ENCODE measurements at places on chromosomes 12 and 14.

GRCh38 chr12:66269757-66270383 is 32.4 kb upstream of the HELB start:
- no peak for DNase-seq

GRCh38 chr12:17344649-17345048 is 738.7 kb upstream of the LMO3 start:
- DNase-seq = no peak

DNA sequence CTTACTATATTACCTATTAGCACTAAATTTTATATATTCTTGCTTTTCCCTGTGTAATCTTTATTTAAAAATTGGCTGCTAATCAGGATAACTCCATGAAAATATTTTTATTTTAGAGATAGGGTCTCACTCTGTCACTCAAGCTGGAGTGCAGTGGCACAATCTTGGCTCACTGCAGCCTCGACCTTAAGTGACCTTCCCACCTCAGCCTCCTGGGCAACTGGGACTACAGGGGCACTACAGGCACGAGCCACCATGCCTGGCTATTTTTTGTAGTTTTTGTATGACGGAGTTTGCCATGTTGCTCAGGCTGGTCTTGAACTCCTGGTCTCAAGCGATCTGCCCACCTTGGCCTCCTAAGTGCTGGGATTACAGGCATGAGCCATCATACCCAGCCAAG is 32.4 kb upstream of the VCPKMT start:
- DNase-seq = no peak

DNA sequence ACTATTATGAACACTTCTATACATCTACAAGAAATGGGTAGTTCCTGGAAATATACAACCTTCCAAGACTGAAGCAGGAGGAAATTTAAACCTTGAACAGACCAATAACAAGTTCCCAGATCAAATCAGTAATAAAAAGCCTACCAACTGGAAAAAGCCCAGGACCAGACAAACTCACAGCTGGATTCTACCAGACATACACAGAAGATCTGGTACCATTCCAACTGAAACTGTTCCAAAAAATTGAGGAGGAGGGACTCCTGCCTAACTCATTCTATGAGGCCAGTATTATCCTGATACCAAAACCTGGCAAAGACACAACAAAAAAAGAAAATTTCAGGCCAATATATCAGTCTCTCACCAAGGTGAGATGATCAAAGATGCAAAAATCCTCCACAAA is 189.4 kb downstream of the RPS29 start:
- no peak for DNase-seq

DNA sequence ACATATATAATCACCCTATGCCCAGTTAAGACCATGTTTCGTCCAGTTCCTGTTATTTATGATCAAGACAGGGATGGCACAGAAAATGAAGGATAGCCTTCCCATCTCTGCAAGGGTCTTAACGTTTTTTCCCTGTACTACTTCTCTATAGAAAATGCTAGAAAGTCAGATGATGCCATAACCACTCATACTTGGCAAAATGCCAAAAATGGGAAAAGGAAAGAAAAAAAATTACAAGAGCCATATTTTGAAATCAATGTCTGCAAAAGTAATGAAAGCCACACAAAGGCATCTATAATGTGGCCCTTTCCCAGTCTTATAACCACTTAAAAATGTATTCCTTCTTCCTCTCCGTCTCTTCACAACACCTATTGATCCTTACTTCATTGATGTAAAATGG is 1.8 kb upstream of the MYL6B start:
- DNase-seq = no peak

DNA sequence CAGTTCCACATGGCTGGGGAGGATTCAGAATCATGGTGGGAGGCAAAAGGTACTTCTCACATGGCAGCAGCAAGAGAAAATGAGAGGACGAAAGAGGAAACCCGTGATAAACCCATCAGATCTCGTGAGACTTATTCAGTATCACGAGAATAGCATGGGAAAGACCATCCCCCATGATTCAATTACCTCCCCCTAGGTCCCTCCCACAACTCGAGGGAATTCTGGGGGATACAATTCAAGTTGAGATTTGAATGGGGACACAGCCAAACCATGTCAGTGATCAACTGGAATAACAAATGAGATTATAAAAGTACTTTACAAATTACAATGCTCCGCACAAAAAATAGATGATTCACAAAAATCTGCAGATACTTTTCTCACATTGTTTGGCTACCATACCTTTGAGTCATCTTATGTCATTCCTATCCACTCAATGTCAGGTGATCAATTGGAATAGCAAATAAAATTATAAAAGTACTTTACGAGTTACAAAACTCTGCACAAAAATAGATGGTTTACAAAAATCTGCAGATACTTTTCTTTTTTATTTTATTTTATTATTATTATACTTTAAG is 338.9 kb downstream of the C12orf50 start:
- no peak for DNase-seq

- DNase-seq = no peak
Measured at GRCh38 chr12:27778206-27778605, 1.8 kb upstream of the KLHL42 start.

- DNase-seq = no peak
Measured at GRCh38 chr14:90500665-90501370, 104.0 kb downstream of the CALM1 start.

GRCh38 chr12:72084880-72085279 is 146.2 kb downstream of the TPH2 start:
- DNase-seq = no peak

DNA sequence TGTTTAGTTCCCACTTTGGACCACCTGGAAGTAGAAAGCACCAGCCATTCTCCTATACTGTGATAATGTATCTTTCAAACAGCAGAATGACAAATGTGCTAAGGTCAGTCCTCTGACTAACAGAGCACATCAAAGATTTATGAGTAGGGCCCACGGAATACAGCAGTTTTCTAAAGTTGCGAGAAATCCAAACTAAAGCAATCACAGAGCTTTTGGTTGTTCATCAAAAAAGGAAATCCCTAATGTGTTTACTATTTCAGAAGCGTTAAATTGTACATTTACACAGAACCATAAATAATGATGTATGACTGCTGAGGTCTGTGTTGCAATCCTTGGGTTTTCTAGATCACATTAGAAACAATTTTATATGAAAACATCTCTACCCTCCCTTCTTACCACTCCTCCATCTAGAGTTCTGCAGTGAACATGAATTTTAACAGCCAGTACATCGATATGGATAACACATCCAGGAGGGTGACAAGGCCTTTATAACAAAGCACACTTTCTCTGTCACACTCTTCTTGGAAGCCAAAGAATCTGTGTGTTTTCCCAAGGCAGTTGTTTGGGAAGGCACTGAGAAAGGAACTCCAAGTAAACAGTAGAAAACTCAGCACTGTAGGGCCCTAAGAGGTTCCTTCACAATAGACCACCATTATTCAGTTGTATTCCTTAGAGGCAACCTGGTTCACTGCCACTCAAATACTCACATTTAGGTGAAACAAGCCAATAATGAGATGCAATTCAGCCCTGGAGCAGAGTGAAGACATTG is 7.3 kb downstream of the KITLG start:
- no peak for DNase-seq

DNA sequence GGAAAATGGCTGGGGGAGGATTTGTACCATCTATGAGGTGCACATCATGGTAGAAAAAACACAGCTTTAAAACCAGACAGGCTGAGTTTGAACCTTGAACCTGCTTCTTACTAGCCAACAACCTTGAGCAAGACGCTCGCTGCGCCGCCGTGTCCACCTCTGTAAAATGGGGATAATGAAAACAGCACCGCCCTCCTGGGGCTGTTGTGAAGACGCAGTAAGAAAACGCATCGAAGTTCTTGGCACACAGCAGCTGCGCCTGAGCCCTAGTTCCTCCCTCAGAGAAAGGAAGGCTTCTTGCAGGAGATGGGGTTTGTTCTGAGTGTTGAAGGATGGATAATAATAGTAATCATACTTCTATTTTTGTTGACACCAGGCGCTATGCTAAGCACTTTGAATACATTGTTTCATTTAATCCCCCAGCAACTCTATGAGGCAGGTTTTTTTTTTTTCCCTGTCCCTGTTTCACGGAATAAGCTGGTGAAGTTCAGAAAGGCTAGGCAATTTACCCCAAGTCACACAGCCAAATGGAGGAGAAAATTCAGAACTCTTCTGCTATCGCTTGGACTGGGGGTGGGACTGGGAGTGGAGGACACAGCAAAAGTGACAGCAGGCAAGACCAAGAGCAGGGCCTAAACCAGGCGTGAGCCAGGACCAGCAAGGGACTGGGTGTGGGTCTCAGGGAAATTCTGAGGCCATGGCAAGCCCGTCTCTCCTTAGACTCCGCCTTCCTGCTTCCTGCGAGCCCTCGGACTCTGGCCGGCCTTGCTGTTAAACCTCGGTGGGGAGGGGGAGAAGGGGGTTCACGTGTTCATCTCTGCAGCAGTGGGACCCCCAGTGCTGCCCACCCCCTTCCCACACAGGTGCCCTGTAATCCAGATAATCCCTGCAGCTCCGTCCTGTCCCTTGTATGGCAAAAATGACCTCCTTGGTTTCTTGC is 97.5 kb downstream of the LRRC74A start:
- DNase-seq = no peak

- no peak for DNase-seq
Measured at GRCh38 chr12:44968965-44969364, 81.9 kb downstream of the DBX2 start.

DNA sequence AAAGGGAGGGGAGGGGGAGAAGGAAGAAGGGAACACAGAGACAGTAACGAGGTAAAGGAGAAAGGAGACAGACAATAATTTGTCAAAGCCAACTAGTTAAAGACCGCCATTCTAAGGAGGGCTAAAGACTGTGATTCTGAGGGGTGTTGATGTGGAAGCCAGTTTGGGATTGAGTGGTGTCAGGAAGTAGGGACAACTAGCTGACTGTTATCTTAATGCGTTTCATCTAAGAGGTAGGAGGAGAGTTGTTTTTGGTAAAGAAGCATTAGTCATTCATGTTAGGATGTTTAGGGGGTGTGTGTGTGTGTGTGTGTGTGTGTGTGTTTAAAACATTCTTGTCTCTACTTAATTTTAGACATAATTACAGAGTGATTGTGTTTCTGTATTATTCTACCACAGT is 95.0 kb downstream of the INSM2 start:
- no peak for DNase-seq

- DNase-seq = no peak
Measured at GRCh38 chr12:805022-805632, 52.7 kb downstream of the WNK1 start.

GRCh38 chr14:82855912-82856391 is 1322.3 kb upstream of the SEL1L start:
- no peak for DNase-seq

DNA sequence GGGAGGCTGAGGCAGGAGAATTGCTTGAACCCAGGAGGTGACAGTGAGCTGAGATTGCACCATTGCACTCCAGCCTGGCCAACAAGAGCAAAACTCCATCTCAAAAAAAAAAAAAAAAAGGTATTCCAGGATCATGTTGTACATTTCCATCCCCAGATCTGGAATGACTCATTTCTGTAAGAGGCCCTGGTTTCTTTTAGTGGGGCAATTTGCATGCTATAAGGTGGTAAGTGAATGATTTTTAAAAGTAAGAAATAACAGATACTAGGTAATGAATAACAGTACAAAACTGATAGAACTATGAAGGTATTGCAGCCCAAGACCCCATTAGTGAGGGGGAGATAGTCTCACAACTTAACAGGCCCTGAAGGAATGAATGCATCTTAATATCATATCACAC is 17.7 kb upstream of the ADCK1 start:
- no peak for DNase-seq

- no peak for DNase-seq
Measured at GRCh38 chr12:67155863-67156262, 113.3 kb upstream of the CAND1 start.

- DNase-seq = no peak
Measured at GRCh38 chr12:111099186-111099585, 178.8 kb upstream of the MYL2 start.

DNA sequence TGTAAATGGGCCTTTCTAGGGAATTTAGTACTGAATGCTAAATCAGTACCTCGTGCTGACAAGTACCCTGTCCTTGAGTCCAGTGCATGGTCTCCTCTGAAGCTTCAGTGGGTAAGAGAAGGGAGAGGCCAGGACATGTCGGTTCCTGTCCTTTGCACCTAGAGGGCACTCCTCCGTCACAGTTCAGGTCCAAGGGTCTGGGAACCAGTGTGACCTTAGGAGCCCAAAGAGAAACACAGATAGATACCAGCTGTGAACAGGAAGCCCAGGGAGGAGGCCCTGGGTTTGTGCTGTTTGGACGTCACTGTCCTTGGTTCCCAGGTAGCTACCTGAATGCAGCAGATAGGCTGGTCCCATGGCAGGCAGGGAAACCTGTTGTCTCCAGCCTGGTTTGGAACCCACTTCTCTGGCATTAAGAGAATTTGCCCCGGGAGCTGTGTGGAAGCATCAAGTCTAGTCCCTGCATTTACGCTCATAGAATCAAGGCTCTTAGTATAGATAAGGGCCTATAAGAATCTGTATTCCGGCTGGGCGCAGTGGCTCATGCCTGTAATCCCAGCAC is 3.9 kb upstream of the FGF23 start:
- no peak for DNase-seq

DNA sequence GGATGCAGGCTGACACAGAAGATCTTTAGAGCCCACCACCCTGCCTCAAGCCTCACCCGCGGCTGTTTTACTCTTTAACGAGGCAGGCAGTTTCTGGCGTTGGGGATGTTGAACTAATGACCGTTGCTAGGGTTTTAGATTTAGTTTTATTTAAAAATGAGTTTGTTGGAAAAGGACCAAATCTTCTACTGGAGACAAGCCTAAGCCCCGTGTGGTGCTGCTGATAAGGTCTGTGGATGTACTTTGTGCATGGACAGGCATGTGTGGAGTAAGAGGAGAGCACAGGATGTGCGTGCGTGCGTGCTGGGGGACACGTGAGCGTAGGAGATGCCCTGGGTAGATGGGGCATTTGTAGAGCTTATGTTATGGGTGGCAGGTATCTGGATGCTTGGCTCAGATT is 5.7 kb downstream of the NTF3 start:
- no peak for DNase-seq

DNA sequence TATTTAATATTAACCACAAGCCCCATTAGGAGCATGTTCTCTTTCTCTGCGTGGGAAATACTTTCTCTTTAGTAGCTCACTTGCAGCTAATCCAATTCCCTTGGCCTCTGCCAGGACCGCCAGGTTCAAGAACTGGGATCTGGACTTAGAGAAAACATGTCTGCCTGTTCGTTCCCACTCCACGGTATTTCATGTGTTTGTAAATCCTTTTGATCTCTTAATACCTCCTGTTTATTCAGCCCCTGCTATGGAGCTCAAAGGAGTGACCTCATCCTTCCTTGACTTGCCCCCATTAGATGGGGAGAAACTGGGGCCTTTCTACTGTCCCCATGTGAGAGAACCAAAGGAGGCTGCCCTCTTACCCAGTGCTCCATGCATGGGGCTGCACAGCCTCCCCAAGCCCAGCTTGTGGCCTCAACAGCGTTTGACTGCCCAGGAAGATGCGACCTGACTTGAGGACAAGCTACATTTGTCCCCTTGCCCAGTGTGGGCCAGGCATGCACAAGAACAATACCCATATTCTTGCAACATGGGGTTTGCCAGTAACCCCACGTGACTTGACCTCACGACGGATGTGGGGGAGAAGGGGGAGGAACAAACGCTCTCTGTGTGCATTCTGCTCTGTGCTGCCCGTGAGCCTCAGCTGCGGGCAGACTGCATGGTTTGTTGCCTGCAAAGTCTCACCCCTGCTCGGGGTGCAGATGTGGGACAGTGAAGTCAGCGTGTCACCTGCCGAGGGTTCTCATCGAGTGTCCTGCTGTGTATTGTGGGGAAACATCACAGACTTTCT is 30.3 kb downstream of the CD9 start:
- DNase-seq = no peak

- no peak for DNase-seq
Measured at GRCh38 chr14:88791629-88792472, 902 bp downstream of the EML5 start.
